SK-N-SH treated with all-trans-retinoic acid at 6 μM for 48 hours (cell line): ENCODE measurements at places on chromosomes 11 and 22.

- ATAC-seq, result peak; percentile 4; the same call in 2 of the 3 replicates
Observed at GRCh38 chr22:25404556-25404927, 159.9 kb upstream of the GRK3 start.

- no peak for ATAC-seq
Observed at GRCh38 chr11:69148806-69149205, 6.9 kb upstream of the SMIM38 start.

- no peak for ATAC-seq
Observed at GRCh38 chr11:1317432-1317831, 8.0 kb upstream of the TOLLIP start.

GRCh38 chr11:115363426-115363825 is 140.8 kb downstream of the CADM1 start:
- ATAC-seq, result no peak

DNA sequence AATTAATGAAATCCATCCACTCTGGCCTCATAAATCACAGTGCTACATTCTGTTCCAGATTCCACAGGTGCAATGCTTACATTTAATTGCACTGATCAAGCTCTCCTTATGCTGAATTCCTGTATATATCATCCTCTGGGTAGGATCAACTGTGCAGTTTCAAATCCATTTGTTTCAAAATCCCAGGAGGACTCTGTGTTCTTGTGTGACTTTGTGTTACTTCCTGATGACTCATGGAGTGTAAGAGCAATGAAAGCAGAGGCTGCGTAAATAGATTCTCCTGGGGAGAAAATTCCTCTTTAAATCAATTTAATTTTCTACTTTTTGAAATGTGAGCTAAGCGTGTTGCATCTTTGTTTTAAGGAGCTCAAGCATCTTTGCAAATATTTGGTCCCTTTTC is 752.7 kb downstream of the METTL15 start:
- ATAC-seq, result peak; percentile 24; the same call in 1 of the 3 replicates

DNA sequence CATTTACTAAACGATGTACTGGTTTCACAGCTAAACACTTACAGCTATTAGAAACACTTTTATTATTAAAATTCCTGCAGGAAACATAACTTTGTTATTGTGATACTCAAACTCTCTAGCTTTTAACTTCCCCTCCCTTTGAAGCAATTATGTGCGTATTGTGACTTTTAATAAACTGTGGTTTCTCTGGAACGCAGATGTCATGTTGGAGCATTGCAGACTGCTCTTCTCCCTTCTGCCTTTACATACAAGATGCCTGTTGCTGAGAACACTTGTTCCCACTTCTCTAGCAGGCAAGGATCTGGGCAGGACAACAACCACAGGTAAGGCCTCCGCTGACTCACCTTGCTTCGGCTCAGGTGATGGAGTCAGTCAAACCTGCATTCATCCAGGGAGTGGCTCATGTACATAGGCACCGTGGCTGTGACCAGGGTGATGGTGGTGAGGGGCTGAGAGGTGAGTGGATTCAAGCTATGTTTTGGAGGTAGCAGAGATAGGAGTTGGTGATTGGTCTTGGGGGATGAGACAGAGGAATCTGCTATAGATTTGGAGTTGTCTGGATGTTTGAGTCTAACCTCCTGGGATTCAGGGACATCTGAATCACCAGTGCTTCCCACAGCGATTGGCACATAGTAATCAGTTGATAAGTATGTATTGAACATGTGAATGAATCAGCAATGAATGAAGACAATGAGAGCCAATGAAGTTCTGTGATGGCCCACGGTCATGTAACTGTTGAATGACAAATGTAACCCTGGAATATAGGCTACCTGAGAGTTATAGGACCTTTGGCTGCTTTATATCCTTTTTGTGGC is 106.0 kb downstream of the ADAMTS15 start:
- no peak for ATAC-seq

GRCh38 chr22:25555586-25555985 is 8.9 kb upstream of the GRK3 start:
- no peak for ATAC-seq

DNA sequence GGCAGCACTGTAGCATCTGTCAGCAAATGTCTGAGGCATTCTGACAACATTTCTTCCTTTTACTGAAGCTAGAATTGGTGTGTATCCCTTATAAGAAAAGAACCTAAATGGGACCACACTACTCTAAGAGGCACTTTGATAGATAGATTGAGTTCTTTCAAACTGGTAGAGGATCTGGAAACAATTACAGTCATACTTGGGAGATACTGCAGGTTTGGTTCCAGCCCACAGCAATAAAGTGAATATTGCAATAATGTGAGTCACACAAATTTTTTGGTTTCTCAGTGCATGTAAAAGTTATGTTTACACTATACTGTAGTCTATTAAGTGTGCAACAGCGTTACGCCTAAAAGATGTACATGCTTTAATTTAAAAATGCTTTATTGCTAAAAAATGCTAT is 96.9 kb downstream of the SBF2 start:
- no peak for ATAC-seq

GRCh38 chr11:8988329-8989234 is 15.2 kb downstream of the NRIP3 start:
- ATAC-seq, result peak; percentile 70

GRCh38 chr11:125701858-125702621 is 21.4 kb upstream of the ACRV1 start:
- ATAC-seq, result no peak

DNA sequence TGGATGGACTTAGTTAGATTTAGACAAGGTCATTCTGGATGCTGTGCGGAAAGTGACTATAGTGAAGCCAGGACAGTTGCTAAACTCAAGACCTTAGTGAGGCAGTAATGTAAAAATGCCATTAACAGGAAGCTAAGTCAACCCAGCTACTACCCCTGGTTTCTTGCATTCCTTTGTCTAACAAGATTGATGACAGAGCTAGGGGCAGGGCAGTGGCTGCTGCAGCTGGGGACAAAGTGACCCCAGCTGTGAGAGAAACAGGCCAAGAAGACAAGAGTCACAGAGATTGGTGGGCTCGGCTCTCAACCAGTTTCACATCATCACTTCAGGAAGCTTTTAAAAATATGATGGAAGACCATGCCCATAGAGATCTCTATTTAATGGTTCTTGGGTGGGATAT is 110.4 kb upstream of the POU2AF2 start:
- ATAC-seq, result no peak

- peak; percentile 81 for ATAC-seq
Observed at GRCh38 chr11:94526645-94527438, 14.6 kb downstream of the C11orf97 start.

GRCh38 chr11:97912629-97913028 is 1108.1 kb upstream of the CNTN5 start:
- no peak for ATAC-seq

DNA sequence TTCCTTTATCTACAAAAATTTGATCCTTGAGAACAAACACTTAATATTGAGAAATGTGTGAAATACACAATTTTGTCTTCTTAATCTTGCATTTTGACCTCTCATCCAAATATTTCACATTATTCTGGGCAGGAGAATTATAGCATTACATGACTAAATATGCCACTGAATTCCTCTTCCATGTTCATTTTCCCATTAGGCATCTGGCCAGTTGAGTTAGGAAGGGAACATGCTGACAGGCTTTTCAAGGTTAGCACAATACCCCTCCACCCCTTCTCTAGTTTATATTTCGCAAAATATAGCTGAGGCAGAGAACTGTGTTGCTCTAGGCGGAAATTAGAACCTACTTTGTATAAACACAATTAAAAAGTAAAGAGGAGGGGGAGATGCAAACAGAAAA is 271.7 kb upstream of the ZC3H12C start:
- ATAC-seq, result no peak
